ENCODE measurements at places on chromosomes 7 and 10. TPM values are rescaled to one million over a fixed set of nuclear protein-coding genes. Genes with fewer than 3 reads are reported as not detected.

MRPL43 gene
- total RNA-seq: 52.2 TPM

PCLO gene
- not detected for total RNA-seq

SAMD9 gene
- 85.6 TPM for total RNA-seq

KEL gene
- 0.70 TPM for total RNA-seq

DNAJC1 gene
- total RNA-seq: 26.5 TPM

MEPCE gene
- total RNA-seq: 50.2 TPM

TMEM178B gene
- 1.9 TPM for total RNA-seq

DIP2C gene
- total RNA-seq: 0.26 TPM

TAS2R40 gene
- not detected for total RNA-seq

DNA sequence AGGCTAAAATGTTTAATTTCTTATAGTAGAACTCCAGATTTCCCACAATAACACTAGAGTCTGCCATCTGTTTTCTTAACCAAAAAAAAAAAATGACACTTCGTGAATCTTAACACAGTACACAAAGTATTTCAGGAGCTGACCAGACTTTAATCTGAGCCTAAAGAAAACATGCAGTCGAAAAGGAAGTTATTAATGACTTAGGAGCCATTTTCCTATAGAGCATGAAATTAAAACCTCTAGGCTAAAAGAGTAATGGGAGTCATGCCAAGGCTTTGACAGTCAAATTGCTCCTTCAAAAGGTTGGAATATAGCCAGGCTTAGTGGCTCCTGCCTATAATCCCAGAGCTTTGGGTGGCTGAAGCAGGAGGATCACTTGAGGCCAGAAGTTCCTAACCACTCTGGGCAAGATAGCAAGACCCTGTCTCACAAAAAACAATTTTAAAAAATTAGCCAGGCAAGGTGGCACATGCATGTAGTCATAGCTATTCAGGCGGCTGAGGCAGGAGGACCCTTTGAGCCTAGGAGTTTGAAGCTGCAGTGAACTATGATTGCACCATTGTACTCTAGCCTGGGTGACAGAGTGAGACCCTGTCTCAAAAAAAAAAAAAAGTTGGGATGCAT, 13.6 kb downstream of the MICU1 start:
- DNase-seq: no peak

- no peak for DNase-seq
These were observed 268.1 kb downstream of the PRKG1 start for GRCh38 chr10:51342381-51342780.

- DNase-seq: no peak
These were observed 18.2 kb upstream of the MYH16 start for GRCh38 chr7:99254390-99254789.

GRCh38 chr7:155625557-155625956, 18.9 kb upstream of the RBM33 start:
- no peak for DNase-seq

DNA sequence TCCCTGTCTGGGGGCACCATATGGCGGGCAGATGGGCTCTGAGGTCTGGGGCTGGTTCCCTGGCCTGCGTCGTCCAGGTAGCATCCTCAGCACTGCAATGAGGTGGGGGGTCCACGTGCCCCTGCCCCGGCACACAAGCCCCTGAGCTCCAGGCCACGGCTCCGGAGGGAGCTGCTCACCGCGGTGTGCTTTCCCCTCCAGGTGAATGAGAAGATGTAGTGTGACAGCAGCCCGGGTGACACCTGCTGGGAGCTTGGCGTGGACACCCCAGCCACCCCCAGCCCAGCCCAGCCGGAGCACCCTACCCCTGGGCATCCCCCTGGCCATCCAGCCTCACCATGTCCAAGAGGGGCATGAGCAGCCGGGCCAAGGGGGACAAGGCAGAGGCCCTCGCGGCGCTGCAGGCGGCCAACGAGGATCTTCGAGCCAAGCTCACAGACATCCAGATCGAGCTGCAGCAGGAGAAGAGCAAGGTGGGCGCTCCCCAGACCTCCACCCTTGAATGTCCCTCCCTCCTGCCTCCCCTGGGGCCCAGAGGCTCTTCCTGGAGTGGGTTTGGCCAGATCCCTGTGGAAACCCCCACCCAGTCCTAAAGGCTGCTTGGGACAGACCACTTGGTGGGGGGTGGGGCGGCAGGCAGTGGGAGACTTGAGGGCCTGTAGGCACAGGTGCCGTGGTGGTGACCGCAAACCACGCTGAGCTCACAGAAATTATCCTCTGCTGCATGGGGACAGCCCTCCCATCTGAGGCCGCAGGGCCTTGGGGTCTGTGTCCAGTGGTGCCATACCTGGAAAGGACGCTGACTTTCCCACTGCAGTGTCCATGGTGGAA, 38.9 kb downstream of the JAKMIP3 start:
- DNase-seq: peak; percentile 34

GRCh38 chr10:86193841-86194240, 172.8 kb downstream of the GRID1 start:
- no peak for DNase-seq

DNA sequence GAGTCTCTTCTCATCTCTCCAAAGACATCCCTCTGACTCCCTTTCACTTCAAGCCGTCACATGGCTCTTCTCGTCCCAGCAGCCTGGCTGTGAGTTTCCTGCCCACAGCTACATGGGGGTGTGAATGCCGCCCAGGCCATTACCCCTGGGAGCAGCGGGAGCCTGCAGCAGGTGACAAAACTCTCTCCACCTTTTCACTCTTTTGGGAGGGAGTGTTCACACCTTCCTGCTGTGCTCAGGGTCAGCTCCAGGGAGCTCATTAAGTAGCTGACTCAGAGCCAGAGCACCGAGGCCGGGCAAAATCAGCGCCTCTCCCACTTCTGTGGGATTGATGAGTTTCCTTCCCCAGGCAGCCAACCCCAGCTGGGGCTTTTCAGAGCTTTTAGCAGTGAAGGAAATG, 271.3 kb downstream of the TYW1 start:
- DNase-seq: no peak

GRCh38 chr7:10913457-10913856, 60.2 kb upstream of the PHF14 start:
- DNase-seq: no peak

DNA sequence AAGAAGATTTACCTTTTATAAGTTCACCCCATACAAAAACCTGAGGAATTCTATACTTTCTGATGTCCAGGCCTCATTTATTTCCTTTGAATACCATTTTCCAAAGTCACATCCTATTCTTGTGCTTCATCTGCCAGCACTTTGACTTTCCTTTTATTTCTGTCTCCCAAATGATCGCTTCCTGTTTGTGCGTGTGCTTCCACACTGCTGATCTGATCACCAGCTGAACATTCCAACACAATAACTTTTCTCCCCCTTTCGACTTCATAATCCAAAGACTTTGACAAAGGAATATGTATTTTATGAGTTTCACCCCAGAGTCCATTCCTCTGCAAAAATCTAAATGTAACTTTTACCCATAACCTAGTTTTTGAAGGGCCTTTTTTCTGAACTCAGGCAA, 3.1 kb downstream of the ELAPOR2 start:
- no peak for DNase-seq

DNA sequence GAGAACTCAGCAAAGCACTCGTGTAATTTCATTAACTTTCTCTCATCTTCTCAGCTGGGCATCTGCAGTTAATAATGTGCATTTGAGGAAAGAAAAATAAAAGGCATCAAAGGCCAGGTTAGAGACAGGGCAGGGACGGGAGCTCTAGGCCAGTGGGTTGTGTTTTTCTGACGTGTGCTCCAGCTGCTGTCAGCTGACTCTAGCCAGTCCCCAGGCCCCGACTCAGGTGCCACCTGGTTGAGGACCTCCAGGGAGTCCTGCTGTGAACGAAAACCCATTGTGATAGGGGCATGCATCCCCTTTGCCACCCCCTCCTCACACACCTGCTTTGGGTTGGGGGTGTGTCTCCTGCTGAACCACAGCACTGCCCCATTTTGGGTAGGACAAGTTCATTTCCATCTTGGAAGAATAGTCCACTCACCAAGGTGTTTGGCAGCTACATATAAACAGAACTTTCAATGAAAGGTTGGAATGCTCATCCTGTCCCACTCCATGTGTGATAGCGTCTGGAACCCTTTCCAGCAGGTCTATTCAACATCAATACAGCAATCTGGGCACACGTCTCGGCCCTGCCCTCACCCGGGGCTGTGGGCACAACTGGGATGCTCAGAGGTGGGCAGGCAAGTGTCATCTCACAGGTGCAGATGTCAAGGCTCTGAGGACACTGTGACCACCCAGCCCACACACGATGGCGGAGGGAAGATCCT, 146.1 kb upstream of the FAM20C start:
- DNase-seq: peak; percentile 34

- DNase-seq: peak; percentile 47
These were observed 657 bp downstream of the HACD1 start for GRCh38 chr10:17616403-17617030.
